NCI-H1436 treated with DMSO at 0.1 percent for 48 hours (cell line): ENCODE measurements at places on chromosomes 12 and 14.

- DNase-seq, result no peak
Observed at GRCh38 chr12:5656836-5657235, 224.9 kb downstream of the NTF3 start.

DNA sequence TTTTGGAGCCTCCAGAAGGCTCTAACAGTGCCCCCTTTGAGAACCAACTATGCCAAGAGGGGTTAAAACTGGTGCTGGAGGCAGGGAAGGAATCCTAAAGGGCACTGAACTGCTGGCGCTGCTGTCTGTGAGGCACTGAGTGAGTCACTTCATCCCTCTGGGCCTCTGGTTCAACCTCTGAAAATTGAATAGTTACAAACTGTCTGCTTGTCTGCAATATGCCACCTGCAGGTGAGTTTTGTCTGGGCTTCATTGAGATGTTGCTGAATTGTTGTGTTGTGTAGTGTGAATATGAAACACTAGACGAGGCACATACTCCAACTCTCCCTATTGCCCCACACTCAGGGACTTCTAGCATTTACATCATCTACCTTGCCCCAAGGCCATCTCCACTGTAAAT, 68.0 kb downstream of the GRIN2B start:
- no peak for DNase-seq

- DNase-seq, result no peak
Observed at GRCh38 chr12:54033980-54034784, 1.3 kb downstream of the HOXC5 start.

DNA sequence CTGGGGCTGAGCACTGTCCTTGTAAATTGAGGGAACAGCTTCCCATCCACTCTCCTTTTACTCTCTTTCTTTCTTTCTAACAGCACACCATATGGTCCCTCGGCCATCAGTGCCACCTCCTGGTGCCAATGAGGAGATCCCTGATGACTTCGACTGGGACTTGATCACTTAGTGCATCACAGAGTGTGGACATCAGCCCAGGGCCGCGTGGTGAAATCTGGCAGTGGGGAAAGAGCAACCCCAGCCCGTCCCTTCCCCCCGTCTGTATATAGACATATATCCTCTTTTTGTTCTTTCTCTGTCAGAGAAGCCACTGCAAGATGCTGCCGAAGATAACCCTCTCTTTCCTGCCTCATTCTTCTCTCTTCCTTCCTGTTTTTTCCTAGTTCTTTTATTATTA, 13.5 kb downstream of the C3AR1 start:
- DNase-seq, result no peak

DNA sequence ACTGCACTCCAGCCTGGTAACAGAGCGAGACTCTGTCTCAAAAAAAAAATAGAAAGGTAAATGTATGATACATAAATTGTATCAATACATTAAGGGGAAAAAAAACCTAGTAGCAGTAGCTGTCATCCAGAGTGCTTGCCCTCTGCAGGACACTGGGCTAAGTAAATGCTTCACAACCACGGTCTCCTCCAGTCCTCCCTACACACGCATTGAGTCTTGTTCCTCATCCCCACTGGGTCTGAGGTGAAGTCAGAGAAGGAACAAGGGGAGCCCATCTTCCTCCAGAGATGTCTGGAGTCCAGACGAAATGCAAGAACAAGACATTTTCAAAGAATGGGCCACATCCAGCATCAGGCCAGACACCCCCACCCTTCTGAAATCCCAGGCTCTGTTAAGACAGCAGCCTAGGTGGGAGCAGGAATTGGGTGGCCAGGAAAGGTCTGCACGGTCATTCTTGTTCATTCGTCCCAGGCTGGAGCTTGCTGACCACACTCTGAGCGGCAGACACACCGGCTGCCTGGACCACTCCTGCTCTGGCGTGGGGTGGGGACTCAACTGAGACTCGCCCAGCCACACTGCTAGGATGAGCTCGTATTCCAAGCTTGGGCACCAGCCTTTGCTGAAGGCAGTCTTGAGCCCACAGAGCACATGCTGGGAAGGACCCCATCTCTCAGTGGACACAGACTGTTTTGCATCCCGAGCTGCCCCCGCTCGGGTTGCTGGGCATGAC, 45.5 kb downstream of the CHGA start:
- no peak for DNase-seq

- no peak for DNase-seq
Observed at GRCh38 chr14:35821564-35822411, 4.3 kb upstream of the BRMS1L start.

DNA sequence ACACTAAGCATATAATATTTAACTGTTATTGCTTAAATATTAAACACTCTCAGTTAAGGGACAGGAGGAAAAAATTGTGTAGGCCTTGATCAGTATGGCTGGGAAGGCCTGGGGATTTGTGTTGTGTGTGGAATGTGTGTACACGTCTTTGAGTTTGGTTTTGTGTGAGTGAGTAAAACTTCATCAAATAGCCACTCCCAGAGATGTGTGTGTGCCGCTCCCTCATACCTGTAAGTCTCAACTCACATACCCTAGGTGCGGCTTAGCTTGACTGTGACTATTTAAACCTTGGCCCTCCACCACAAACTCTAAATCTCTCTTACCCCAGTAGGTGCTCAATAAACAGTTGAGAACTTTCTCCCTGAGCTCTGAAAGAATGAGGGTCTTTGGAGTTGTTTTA, 64.3 kb downstream of the FLRT2 start:
- no peak for DNase-seq

GRCh38 chr12:4960030-4960429, 50.3 kb downstream of the KCNA1 start:
- DNase-seq, result no peak

- DNase-seq, result no peak
Observed at GRCh38 chr14:97331526-97331925, 534.3 kb downstream of the VRK1 start.

GRCh38 chr12:62166525-62166924, 93.7 kb upstream of the USP15 start:
- DNase-seq, result no peak

DNA sequence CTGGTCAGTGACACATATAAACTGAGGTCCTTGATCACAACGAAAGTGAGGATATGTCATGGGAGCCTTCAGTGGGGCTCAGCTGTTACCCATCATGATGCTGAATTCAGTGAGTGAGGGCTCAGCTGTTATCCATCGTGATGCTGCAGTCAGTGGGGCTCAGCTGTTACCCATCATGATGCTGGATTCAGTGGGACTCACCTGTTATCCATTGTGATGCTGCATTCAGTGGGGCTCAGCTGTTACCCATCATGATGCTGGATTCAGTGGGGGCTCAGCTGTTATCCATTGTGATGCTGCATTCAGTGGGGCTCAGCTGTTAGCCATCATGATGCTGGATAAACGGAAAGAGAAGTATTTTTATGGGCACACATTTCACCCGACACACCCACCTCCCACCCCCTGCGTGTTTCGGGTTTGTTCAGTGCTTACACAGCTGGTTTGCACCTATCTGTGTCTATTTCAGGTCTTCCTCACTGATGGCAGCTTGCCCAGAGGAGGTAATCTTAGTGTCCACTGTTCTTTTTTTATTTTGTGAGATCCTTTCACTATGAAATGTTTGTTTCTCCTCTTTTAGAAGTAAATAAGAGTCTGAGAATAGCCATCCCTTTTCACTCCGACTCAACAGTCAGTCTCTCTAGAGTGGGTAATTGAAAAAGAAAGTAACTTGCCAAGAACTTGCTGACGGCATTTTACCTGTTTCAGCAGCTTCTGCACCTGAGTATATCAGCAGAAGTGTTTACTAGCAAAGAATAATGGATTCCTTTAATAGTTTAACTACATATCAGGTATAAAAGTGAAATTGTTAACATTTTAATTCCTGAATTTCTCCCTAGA, 183.0 kb downstream of the ERC1 start:
- DNase-seq, result no peak
